ENCODE measurements at places on chromosomes 2 and 18. TPM values are rescaled to one million over a fixed set of nuclear protein-coding genes. Genes with fewer than 3 reads are reported as not detected.

Gene ZAP70
- not detected for total RNA-seq

Gene ZC3H6
- 4.4 TPM for total RNA-seq

Gene STEAP3
- total RNA-seq: 28.3 TPM

Gene COL4A3
- total RNA-seq: 17.6 TPM

Gene CNTNAP5
- not detected for total RNA-seq

Gene SOWAHC
- total RNA-seq: 19.1 TPM

Gene OTOF
- not detected for total RNA-seq

Gene SNORC
- 4.3 TPM for total RNA-seq

Gene FAM168B
- total RNA-seq: 89.7 TPM
